ENCODE measurements at places on chromosomes 2 and 18.
A peak's percentile ranks its signal among the peaks of the same experiment; 100 is the strongest.

- DNase-seq, result no peak
Measured at GRCh38 chr2:67879586-67880290, 183.1 kb downstream of the C1D start.

- no peak for DNase-seq
Measured at GRCh38 chr2:2233171-2233826, 97.8 kb downstream of the MYT1L start.

DNA sequence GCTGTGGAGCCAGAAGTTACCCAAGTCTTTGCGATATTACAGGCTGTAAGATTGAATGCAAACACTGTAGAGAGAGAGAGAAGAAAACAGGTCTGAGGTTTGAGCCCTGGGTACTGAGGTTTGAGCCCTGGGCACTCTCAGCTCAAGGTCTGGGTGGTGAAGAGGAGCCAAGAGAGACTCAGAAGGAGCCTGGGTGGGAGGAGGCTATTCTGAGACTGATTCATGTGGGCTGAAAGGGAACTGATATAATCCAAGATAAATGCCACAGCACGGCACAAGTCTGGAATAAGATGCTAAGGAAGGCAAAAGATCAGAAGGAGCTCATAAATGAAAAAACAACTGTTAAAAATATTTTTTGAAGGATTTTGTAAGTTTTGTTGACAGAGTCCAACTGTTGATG is 407.6 kb upstream of the HS6ST1 start:
- no peak for DNase-seq

DNA sequence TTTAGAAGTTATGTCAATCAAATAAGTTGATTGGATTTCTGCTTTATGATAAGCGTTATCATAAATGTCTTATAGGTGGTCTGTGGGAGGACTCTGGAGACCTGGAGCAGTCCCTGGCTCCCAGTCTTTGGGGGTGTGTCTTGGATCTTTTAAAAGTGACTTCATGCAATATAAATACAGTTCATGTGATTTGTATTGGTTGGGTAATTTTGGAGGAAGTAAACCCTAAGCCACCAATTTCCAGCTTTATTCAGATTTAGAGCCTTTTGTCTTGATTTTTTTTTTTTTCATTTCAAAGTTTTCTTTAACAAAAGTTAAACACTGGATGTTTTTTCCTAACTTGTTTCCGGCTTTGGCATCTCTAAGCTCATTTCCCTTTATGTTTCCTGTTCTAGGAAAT is 68.8 kb downstream of the MAP4K4 start:
- no peak for DNase-seq

DNA sequence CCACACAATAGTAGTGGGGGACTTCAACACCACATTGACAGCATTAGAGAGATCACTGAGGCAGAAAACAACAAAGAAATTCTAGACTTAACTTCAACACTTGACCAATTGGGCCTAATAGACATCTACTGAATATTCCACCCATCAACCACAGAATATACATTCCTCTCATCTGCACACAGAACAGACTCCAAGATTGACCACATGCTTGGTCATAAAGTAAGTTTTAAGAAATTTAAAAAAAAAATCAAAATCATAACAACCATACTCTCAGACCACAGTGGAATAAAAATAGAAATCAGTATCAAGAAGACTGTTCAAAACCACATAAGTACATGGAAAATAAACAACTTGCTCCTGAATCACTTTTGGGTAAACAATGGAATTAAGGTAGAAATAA is 9.0 kb upstream of the FLACC1 start:
- no peak for DNase-seq

DNA sequence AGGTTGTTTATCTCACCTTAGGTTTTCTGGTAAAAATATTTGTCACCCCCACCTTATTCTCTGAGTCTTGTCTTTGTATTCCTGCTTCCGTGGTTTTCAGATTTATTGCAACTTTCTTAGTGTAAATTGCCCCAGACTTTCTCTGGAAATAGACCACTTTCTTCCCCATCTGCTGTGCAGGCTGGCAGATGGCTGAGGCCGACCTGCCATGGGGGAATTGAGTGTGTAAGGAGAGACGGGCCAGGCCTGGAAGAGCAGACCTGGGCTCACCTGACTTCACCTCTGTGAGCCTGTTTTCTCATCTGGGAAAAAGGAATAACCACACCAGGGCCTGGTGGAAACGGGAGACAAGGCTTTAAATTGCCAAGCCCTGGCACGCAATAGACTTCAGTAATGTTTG is 44.9 kb downstream of the ACKR3 start:
- DNase-seq, result no peak

DNA sequence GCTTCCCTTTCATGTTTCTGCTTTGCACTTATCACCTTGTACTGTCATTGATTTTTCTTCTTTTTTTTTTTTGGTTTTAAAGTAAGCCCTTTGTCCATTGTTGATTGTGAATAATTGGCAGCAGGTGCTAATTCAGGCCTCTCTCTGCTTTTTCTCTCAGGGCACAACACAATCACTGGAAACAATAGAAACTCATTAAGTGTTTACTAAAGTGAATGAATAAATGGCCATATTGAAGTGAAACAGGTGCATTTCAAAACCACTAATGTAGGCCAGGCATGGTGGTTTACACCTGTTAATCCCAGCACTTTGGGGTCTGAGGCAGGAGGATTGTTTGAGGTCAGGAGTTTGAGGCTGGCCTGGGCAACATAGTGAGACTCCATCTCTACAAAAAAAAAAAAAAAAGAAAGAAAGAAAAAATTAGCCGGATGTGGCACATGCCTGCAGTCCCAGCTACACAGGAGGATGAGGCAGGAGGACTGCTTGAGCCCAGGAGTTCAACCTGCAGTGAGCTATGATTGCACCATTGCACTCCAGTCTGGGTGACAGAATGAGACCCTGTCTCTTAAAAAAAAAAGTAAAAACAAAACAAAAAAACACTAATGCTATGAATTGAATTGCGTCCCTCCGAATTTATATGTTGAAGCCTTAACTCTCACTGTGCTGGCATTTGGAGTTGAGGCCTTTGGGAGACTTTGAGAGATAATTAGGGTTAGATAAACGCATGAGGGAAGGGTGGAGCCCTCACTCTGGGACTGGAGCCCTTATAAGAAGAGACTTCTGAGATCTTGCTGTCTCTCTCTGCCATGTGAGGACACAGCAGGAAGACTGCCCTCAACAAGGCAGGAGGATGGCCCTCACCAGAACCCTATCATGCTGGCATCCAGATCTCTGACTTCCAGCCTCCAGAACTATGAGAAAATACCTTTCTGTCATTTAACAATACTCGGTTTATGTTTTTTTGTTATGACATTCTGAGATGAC is 19.9 kb downstream of the SLC38A11 start:
- DNase-seq, result no peak

GRCh38 chr2:126979039-126980003 is 80.6 kb downstream of the TEX51 start:
- DNase-seq, result no peak

DNA sequence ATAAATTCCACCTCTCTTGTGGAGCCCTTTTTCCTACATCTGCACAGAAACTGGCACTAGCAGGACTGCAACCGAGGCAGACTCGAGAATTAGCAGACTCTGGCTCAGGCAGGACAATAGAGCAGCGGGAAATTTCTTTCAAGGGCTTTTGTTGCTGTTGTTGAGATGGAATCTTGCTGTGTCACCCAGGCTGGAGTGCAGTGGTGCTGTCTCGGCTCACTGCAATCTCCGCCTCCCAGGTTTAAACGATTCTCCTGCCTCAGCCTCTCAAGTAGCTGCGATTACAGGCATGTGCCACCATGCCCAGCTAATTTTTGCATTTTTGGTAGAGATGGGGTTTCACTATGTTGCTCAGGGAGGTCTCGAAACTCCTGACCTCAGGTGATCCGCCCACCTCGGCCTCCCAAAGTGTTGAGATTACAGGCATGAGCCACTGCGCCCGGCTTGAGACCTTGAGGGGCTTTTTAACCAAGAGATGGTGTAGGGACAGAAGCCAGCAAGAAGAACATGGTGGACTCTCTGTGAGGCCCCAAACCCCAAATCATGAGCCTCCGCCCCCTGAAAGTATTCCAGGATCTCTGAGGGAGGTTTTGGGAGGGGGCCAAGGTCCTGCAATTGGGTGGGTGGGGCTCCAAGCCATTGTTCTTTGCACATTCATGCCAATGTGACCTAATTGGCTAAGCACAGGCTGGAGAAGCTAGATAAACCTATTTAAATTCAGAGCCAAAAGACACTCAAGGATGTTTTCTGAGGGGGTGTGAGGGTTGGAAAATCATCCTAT is 68.4 kb upstream of the MSH2 start:
- DNase-seq, result no peak

DNA sequence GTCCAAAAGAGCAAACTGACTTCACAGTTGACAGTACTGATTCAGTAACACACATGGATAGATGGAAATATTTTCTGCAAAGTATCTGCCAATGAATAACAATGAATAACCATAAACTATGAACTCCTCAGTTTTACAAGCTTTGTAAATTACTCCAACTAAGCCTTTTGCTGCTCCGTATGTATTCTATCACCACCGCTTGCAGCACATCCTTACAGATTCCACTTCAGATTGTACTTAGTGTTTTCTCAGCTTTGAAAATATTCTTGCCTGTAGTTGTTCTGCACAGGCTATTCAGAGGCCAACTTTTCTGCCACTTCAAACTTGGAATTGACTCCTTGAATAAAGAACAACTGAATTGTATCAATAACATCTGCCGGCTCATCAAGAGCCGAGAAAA is 36.2 kb downstream of the TLK1 start:
- no peak for DNase-seq

DNA sequence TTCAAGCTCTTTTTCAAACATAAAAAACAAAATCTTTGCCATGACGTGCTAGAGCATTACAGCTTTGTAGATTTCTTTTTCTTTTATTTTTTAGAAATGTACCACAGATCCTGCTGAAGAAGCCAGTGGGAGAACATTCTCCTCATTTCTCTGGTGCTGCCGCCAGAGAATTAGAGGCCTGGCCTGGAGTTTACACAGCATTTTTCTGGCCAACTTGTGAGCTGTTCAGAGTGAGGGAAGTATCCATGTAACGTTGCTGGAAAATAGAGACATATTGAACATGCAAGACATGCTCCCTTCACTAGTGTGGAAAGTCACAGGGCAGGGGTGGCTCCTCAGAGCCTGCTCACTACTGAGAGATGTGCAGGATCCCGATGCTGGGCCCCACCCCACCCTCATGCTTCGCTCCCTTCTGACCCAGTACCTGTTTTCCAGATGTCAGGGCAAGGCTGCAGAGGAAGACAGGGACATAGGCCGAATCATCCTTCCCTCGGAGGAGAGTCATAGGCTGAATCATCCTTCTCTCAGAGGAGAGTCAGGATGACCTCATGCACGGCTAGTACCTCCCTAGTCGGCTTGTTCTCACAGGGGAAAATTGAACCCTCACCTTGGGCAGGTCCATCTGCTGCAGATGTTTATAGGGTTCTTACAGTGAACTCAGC is 298.5 kb downstream of the INSIG2 start:
- DNase-seq, result peak; percentile 53

All from hepatic stellate cell (primary cell).